NCI-H2107 (cell line): ENCODE measurements at places on chromosomes 11 and 22.

DNA sequence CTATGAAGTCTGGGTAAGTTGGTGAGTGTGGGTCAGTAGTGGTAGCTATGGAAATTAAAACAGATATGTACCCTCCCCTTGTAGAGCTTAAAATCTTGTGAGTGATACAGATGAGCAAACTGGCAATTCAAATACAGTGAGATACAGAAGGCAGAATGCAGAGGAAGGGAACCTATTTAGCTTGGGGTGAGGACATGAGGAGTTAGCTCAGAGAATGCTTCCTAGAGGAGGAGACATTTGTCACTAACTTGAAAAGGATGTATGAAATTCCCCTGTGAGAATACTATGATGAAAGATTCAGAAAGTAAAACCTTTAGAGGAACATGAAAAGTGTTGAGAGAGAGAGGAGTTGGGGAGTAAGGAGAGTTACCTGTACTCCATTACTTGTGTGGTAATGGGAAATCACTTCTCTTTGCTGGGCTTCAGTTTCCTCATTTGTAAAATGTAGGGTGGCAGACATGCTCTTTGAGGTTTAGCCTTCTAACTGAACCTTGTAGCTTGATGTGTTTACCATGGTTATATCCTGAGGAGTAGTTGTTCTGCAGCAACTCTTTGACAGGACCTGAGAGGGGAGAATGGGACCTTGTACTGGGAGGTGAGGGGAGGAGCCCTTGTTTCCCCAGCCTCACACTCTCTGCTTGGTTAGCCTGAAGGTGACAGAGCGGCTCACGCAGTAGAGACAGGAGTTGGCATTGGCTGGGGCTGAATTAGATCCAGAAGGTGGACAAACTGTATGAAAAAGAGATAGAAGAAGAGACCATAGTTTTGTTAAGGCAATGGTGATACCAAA is 17.9 kb downstream of the SWAP70 start:
- no peak for DNase-seq

- no peak for DNase-seq
These were observed 1.4 kb downstream of the PCSK7 start for GRCh38 chr11:117230286-117230961.

DNA sequence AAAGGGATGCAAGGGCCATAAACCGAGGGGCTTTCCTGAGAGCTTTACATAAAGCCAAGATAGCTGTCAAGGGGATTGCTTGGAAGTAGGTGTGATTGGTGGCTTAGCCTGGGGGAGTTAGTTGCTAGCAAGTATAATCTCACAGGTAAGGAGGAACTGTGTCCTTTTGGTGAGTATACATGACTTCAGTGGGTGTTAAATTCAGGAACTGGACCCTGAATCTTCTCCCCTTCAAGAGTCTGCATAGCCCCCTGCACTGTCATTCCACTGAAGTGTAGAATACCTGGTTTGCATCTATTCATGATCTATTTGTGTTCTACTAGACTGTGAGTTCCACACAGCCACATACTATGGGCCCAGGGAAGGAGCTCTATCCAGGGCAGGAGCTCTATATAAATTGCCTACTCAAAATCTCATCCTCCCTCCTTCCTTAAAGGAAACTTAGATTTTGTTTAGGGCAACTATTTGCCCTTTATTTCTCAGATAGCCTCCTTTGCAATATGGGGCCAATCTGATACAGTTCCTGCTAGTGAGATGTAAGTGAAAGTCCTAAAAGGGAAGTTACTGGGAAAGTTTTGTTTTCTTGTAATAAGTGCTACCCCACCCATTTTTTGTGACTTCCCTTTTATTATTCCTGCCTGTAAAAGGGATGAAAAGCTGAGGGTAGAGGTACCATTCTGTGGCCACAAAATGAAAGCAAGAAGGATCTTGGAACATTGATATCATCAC is 120.5 kb downstream of the PGR start:
- no peak for DNase-seq

GRCh38 chr22:28963362-28963761 is 80.0 kb downstream of the ZNRF3 start:
- no peak for DNase-seq

- no peak for DNase-seq
These were observed 353.4 kb downstream of the SOX6 start for GRCh38 chr11:16002942-16003341.

- DNase-seq = no peak
These were observed 15.3 kb upstream of the SYTL2 start for GRCh38 chr11:85826116-85826855.

DNA sequence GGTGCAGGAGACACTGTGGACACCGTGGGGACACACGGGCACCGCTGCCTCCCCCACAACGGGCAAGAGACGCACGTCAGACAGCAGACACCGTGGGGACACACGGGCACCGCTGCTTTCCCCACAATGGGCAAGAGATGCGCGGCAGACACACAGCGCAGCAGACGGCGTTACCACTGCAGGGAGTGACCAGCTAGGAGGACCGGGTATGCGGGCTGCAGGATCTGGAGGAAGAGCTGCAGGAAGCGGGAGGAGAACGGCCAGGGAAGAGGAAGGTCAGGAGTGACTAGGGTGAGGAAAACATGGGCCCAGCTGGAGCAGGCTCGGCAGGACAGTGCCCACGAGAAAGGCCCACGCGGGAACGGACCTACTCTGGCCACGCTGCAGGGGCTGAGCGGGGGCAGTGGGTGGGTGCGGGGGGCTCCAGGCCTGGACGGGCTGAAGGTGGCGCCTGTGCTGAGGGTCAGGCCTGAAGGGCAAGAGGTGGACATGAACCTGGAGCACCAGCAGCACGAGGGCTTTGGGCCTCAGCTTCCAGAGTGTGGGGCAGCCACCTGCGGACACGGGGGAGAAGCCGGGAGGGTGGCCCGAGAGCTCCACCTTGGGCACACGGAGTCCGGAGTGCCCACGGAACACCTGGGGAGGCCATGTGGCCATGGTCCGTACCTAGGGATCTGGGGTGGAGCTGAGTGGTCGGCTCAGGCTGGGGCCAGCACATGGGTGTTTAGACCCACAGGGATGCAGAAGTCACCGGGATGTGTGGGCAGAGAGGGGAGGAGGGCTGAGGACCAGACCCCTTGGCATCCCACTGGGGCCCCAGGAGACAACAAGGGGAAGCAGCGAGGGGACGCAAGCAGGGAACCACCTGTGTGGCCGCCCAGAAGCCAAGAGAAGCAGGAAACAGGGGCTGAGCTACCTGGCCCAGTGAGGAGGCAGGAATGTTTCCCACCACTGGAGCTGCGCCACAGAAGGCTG is 16.5 kb downstream of the TOLLIP start:
- no peak for DNase-seq

GRCh38 chr22:41034706-41035105 is 57.7 kb upstream of the EP300 start:
- DNase-seq = no peak

DNA sequence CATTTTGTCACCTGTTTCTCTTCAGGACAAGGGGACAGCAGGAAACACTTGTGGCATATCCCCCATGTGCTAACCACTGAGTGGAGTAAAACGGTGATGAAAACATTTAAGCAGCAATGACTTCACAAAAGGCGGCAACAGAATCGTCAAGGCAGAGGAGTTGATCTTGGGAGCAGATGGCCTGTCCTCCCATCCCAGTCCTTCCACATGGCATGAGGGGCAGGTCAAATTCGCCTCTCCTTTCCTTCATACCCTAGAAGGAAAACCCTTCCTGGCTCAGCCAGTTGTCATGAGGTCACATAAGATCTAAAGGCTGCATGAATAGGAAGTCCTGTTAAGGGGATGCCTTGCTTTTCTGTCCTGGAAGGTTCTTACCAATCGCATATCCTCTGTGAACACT is 169.1 kb downstream of the MAML2 start:
- DNase-seq = no peak

GRCh38 chr11:78815831-78816230 is 241.2 kb upstream of the NARS2 start:
- no peak for DNase-seq

DNA sequence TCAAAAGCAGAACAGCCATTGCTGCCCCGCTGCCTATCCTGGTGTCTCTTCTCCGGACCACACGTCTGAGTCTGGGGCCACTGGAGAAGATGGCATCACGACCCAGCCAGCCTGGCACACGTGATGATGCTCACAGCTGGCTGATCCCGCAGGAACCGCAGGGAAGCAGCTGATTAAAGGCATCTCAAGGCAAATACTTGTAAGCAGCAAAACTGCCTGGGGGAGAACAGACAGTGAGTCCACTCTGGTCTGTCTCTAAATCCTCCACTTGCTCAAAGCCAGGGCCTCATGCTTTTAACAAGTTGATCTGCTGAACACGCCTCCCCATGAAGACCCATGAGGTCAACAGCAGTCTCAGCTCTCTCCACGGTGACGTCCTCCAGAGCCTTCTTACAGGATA is 108.6 kb downstream of the BRD1 start:
- no peak for DNase-seq

- no peak for DNase-seq
These were observed 99.4 kb upstream of the ZC3H12C start for GRCh38 chr11:109993786-109994185.

DNA sequence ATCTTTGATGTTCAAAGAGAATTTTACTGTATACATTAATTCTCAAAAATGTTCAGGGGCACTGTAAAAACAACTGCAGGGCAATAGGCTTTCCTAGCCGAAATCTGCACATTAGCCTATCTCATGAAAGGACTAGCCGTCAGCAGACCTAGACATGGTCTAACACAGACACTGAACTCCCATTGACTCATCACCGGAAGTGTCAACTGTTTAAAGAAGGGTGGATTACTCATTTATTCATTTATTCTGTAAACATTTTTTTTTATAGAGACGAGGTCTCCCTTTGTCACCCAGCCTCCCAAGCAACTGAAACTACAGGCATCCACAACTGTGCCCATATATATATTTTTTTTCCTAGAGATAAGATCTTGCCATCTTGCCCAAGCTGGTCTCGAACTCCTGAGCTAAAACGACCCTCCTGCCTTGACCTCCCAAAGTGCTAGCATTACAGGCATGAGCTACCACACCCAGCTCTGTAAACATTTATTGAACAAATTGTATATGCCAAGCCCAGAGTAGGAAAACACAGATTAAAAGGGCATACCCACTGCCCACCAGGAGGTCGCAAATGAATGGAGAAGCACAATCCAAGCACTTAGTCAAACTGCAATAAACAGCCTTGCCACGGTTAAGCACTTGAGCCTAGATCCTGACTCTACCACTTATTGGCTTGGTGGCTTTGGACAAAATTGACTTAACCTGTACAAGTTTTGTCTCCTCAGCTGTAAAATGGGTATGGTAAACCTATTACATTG is 26.6 kb downstream of the RAB30 start:
- DNase-seq = no peak

DNA sequence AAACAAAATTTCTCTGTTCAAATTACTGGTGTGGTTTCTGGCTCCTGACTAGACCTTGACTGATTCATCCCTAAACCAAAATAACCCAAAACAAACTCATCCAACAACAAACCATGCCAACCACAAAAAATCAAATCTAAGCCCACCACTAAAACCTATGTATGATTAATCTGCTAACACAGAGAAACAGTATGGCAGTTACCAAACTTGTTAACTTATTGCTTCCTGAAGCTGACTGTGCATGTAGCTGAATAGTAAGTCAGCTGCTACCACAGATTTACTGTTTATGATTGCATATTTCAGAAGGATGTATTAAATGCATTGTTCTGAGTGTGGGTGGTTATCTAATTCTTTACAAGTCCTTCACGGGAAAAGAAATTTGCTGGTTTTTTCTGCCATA is 231.1 kb downstream of the SWAP70 start:
- DNase-seq = no peak

DNA sequence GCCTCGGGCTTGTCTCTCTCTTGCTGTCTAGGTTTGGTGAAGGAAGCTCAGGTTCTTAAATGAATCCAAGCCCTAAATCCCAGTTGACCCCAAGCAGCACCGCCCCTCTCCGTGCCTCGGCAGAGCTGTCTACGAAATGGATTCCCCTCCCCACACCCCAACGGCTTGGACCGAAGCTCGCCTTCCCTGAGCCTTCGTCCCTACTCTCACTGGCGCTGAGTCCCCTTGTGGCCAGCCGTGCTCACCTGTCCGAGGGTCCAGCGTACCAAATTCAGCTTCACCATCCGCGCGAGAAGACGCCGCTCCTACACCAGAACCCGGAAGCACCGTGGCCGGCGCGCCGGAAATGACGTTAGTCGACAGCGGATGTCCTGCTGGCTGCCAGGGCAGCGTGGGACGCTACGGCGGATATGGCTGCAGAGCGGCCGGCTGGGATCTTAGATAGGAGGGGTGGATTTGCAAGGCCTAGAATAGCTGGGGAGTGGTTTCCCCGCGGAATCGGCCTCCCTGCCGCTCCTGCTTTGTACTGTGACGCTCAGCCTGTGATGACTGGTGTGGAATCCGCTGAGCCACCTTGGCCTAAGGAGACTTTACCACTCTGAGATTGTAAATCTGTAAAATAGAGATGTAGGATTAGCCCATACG is at the start of gene TFIP11:
Gene TFIP11, minus strand, starts transcription at position 325 of the 645 bp plus-strand sequence. CDS start 2,201 bp downstream, outside the sequence.
- DNase-seq = peak; percentile 65

DNA sequence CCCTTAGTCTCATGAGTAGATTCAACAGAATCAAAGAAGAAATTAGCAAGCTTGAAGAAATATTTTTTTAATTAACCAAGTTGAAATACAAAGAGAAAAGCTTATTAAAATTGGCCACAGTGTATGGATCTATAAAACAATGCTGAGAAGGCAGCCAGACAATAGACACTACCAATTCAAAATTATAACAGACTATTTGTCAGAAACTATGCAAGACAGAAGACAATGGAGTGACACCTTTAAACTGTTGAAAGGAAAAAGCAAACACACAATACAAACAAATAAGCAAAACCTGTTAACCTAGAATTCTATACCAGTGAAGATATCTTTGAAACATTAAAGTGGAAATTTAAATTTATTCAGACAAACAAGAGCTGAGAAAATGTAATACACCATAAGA is 225.4 kb downstream of the CASP12 start:
- DNase-seq = no peak

- DNase-seq = no peak
These were observed 12.5 kb upstream of the TP53I11 start for GRCh38 chr11:44963136-44963535.

DNA sequence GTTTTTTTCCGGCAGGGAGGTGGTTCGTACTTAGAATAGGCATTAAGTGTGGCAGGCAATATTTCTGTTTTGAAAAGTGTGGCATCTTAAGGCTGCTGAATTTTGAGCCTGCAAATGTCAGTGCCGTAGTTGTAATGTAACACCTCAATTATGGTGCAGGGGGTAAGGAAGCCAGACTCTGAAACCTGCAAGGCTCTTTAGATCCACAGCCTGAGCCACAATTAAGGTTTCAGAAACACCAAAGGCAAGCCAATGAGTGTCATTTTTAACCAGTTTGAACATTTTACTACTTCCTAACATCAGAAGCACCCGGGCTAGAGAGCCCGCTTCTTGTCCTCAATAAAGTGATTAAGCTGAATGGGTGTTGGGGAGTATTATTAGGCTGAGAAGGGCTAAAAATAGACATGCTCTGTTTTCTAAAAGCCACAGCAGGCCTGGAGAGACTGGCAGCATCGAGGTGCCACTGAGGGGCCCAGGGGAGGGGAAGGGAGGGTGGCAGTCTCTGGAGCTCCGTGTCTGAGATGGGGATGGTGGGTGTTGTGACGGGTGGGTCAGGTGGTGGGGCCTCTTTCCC is 113.4 kb downstream of the ZBTB16 start:
- DNase-seq = no peak

GRCh38 chr11:86672007-86672621 is at the start of gene ME3:
ME3 (minus strand) TSS chr11:86672616.
- no peak for DNase-seq

- DNase-seq = no peak
These were observed at the start of gene OR4S1 for GRCh38 chr11:48305923-48306322. OR4S1 (plus strand) TSS chr11:48306223; CDS start chr11:48306223, 0 bp downstream.
